Stimulated activated CD4-positive, alpha-beta T cell treated with anti-CD3 and anti-CD28 coated beads, TNF-alpha, amount 100 ng/mL, for 4 hours (primary cell): ENCODE measurements at places on chromosomes 4 and X.

DNA sequence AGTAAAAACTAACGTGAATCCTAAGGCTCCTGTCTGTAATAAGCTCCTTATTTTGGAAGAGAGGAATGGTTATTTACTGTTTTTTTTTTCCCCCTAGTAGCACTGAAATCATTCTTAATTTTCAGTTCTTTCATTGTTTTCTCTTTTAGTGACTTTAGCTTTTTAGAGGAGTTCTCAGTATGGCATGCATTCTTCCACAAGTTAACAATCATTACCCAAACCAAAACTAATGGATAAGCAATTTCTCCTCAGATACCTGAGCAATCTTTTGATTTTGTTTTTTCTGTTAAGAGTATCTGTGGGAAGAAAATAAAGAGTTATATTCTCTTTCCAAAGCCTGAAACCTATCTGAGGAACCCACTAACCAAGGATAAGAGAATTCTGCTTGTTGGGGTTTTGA lies 16.7 kb upstream of the PPA2 start:
- no peak for DNase-seq

DNA sequence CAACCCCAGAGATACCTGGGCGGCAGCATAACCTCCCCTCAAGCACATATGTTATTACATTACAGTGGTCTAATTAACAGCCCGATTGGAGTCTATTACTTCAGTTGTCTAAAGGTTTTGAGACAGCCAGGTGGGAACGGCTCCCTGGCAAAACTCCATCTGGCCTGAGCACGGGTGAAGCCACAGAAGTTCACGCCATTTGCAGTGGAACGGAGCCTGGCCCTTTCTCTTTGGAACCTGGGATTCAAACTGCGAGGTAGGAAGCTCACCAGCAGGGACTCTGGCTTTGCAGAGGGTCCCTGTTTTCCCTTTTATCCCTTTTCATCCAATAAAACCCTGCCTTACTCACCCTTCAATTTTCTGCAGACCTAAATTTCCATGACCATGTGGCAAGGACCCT lies 45.9 kb upstream of the NEIL3 start:
- no peak for DNase-seq

GRCh38 chr4:107885865-107886264 lies 45.5 kb upstream of the CYP2U1 start:
- DNase-seq = no peak

GRCh38 chr4:169707958-169708643 lies 49.6 kb downstream of the HPF1 start:
- no peak for DNase-seq

DNA sequence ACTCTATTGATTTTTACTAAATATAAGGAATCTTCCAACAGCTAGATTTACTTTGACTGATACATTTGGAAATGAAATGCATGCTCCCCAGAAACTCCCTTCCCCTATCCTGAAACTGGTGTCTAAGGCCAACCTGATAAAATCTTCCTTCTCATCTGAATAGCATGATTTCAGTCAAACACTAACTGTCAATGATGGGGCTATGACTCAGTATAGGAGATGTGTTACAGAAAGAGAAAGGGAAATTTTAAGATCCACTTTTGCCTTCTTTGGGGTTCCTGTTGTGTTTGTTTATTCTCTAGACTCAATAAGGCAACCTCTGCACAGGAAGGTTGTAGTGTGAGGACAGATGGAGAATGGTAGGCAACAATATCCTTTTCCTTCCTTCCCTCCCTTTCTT lies 160.7 kb downstream of the MOSPD2 start:
- no peak for DNase-seq

DNA sequence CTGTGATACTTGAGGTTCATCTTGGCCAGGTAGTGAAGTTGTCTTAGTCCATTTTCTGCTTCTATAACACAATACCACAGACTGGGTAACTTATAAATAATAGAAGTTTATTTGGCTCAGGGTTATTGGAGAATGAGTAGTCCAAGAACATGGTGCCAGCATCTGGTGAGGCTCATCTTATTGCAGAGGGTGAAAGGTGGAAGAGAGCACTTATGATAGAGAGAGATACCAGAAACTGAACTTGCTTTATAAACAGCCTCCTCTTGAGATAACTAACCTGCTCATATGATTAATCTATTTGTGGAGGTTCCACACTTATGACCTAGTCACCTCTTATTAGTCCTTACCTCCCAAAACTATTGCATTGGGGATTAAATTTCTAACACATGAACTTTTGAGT lies 1.6 kb downstream of the C4orf51 start:
- no peak for DNase-seq

GRCh38 chrX:138756234-138756633 lies 44.7 kb upstream of the FGF13 start:
- no peak for DNase-seq

DNA sequence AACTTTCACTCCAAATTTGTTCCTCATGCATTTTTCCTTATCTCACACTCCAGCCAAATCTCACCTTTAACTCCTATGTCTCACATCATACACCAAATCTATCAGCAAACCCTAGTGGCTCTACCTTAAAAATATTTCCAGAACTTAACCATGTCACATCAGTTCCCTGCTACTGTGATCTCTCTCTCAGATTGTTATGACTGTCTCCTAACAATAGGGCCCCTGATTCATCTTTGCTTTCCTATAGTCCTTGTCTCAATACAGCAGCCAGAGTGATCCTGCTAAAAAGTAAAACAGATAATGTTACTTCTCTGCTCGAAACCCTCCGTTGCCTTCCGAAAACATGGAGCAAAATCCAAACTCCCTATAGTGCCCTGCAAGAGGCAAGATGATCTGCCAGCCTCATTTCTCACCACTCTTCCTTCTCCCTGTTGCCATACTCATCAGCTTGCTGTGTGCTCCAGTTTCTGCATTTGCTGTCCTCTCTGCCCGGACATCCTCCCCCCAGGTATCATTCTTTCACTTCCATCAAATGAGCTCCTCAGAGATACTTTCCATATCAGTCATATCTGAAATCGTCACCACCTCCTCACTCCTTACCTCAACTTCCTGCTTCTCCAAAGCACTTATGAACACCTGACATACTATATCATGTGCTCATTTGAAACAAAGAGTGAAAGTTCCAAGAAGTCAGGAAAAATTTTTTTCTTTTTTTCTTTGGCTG lies 293.4 kb upstream of the NR3C2 start:
- no peak for DNase-seq

DNA sequence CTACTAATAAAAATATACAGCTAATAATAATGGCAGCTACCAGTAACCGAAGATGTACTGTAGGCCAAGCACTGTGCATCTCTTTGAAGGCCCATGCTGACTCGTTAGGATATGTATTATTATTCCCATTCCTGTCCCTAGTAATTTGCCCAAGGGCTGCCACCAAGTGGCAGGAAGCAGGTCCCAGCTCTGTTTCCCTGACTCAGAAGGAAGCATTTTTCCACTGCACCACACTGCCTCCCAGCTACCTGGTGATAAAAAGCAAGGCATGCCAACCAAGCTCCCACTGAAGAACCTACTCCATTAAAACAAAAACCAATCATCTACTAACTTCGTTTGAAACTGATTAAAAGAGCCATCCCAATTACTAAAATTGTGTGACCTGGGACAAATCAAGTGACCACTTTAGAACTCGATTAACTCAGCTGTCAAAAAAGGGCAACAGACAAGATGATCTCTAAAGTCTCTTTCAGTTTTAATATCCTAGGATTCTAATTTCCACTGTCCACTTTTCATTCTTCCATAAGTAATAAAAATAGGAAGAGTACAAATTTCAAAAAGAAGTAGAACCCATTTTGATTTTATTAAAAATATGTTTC lies 24.3 kb upstream of the PGM2 start:
- DNase-seq = no peak

- DNase-seq = no peak
Observed at GRCh38 chrX:151695583-151696340, 504 bp downstream of the PRRG3 start.

GRCh38 chrX:111355523-111356115 lies 56.4 kb downstream of the DCX start:
- no peak for DNase-seq

- DNase-seq = no peak
Observed at GRCh38 chrX:9372866-9373265, 92.0 kb upstream of the TBL1X start.

- no peak for DNase-seq
Observed at GRCh38 chr4:95105112-95105511, 347.4 kb downstream of the BMPR1B start.

- no peak for DNase-seq
Observed at GRCh38 chrX:114615765-114616164, 31.9 kb downstream of the HTR2C start.

GRCh38 chr4:164904941-164905340 lies 28.0 kb downstream of the APELA start:
- DNase-seq = no peak

DNA sequence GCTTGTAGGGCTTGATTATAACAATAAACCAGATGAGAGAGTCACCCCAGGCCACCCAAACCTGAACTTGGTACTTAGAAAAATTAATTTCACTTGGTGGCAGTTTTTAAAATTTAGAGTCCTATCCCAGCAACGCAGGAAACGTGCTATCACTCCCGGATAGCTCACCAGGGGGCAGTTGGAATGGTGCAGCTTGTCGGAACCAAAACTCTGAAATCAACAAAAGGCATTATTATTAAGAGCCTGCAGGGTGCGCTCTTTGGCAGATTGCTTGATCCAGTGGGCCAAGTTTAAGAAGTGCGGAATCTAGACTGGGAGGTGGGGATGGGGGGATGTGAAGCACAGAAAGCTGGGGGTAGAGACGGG lies 2.4 kb downstream of the FRAS1 start:
- DNase-seq = no peak

DNA sequence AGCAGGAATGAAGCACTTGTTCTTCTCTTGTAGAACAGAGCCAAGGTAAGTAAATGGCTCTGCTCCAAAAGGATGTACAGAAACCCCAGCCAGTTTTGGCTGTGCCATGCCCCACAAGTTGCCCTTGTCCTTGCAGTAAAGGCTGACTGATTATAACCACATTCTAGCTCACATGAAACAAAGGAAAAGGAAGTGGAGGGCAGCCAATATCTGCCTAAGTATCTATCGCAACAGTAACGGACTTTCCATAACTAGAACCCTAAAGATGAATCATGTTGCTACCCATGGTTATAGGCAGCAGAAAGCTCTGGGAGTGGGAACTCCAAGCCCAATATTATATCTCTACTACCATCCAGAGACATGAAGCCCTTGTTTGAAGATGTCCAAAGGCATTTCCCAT lies 95.7 kb downstream of the COMMD8 start:
- no peak for DNase-seq

GRCh38 chrX:151042842-151043241 lies 59.7 kb downstream of the HMGB3 start:
- no peak for DNase-seq

GRCh38 chr4:65089666-65090065 lies 580.6 kb downstream of the EPHA5 start:
- DNase-seq = no peak

DNA sequence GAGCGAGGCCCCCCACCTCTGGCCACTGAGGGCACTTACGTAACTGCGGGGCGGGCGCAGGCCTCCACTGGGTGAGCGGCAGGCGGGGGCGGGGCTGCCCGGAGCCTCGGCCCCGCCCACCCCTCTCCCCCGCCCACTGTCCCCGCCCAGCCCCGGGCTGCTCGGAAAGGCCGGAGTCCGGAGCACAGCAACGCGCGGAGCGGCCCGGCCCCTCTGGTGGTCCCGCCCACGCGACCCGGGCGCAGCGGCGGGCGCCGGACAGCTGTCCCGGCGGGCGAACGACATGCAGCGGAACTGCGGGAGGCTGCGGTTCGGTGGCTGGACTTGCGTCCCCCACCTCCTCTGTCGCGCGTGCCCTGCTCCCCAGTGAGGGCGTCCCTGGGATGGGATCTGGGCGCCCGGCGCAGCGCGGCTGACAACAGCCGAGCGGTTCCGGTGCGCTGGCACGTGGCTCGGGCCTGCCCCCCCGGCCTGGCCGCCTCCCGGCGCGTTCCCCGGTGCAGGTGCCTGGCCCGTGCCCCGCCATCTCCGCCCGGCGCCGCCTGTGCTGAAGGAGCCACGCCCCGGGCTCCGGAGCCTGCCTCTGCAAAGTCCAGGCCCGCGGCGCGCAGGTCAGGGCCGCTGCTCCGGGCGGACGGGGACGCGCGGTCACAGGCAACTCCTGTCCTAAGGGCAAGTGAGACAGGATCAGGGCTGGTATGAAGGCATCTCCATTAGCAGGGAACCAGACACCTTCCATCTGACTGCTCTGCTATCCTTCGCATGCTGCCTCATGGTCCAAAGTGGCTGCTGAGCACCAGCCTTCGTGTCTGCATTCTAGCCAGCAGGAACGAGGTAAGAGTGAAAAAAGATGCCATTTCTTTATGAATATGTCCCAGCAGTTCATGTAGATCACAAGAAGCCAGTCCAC lies 21.8 kb upstream of the JAKMIP1 start:
- DNase-seq = no peak

DNA sequence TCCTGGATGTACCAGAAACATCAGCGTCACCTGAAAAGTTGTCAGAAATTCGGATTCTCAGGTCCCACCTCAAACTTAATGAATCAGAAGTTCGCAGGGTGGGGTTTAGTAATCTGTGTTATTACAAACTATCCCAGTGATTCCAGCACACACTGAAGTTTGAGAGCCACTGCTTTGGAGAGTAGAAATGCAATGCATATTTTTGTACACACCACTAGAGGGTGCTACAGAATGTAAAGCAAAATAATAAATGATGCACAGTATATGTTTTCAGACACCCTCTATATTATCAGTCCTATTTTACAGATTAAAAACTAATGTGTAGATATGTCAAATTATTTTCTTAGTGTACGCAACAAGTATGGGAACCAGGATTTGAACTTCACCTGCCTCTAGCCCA lies 2.4 kb upstream of the MORF4L2 start:
- DNase-seq = no peak

DNA sequence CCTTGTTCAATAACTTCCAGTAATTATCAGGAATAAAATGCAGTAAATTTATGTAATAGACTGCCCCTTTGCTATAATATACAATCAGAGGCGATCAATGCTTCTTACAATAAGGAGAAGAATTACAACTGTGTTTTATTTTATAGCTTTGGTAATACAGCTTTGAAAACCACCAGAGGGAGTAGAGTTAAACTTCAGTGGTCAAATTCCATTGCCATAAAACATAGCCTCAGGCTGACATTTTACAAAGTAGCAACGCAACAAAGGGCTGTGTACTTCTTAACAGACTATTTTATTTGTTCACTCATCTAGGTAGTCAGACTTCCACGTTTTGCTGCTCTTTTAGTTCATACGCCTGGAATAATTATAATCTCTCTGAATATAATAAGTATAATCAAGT lies 58.5 kb downstream of the TEX13C start:
- DNase-seq = no peak

- DNase-seq = no peak
Observed at GRCh38 chr4:83731609-83732008, 195.7 kb downstream of the GPAT3 start.

DNA sequence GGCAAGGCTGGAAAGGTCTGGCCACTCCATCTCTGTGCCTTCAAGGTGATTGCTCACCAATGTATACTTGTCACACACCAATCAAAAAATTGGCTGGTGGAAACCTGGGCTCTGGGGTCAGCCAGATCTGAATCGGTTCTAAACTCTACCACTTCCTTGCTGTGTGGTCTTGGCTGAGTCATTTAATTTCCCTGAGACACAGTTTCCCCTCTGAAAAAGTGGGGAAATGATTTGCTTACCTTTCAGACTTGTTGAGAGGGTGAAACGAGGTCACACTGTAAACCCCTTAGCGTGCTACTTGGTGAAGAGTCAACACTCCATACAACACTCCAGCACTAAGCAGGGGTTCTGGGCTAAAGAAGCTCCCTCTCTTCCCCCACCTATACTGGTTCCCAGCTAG lies 252.3 kb upstream of the ZIC3 start:
- no peak for DNase-seq

- no peak for DNase-seq
Observed at GRCh38 chr4:124590480-124590879, 122.1 kb downstream of the ANKRD50 start.
